Activated T-helper 1 cell treated with anti-CD3 and anti-CD28 coated beads, Interleukin-12 subunit alpha, Interleukin-12 subunit beta, Interleukin-2, Interleukin-4 antibody, amounts not matched to agents 30 ng/mL and 10 ng/mL and 1 ng/mL, durations not matched to agents 14 hours and 24 hours and 36 hours (primary cell): ENCODE measurements at places on chromosomes 12 and 14. TPM values are rescaled to one million over a fixed set of nuclear protein-coding genes. Genes with fewer than 3 reads are reported as not detected.

The KRT85 gene
- total RNA-seq, result not detected in 2 replicates

The RIMKLB gene
- 0.47 and 0.52 TPM in 2 replicates for total RNA-seq

DNA sequence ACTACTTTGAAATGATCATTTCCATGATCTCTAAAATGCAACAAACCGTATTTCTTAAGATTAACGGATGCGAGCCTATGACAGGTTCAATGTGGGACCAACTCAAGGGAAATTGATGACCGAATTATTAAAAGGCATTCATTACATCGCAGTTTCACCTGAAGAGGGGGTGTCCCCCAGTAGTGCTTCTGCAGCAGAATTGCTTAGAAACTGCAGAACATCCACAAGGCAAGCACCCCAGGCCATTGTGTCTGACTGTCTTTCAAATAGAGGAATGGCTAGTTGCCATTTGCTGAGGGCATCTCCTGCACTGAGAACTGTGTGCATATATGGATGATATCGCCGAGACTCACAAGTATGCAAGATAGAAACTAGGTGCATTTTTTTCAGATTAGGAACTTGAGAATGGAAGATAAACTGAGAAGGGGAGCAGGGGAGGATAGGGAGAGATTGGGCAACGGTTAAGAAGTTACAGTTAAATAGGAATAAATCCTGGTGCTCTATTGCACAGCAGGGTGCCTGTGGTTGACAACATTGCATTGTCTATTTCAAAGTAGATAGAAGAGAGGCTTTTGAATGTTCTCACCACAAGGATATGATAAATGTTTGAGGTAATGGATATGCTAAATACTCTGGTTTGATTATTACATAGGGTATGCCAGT lies 234.3 kb upstream of the PLEKHG7 start:
- no peaks in the 10 kb centered on the region for H3K27me3 ChIP-seq
- no peak overlapping the region for H3K27ac ChIP-seq
- H3K36me3 ChIP-seq, result no peaks in the 10 kb centered on the region
- no peak for DNase-seq
- H3K4me3 ChIP-seq, result no peak overlapping the region

DNA sequence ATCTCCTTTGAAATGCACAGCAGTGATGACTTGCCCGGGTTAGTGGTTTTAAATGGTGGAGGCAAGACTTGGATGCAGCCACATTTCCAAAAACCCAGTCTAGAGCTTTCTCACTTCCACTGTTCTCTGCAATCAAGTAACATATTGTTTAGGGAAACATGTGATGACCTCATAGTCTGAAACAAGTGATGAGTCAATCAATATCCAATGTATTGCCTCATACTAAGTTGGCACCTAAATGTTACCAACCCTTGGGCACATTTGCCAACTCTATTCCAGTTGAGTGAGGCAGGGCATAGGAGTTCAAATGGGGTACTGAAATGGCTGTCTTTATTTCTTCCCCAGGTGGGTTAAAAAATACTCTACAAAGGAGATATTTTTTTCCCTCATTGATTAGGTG lies 1105.4 kb downstream of the VRK1 start:
- H3K36me3 ChIP-seq, result no peaks in the 10 kb centered on the region
- H3K27me3 ChIP-seq, result no peaks in the 10 kb centered on the region
- DNase-seq, result no peak
- H3K27ac ChIP-seq, result no peak overlapping the region

- H3K27me3 ChIP-seq, result peaks cover 12% of the 10 kb centered on the region
- DNase-seq, result no peak
- no peaks in the 10 kb centered on the region for H3K4me1 ChIP-seq
- no peak overlapping the region for H3K4me3 ChIP-seq
- H3K36me3 ChIP-seq, result no peaks in the 10 kb centered on the region
Measured at GRCh38 chr12:49897276-49897675, 6.4 kb downstream of the FAIM2 start.

DNA sequence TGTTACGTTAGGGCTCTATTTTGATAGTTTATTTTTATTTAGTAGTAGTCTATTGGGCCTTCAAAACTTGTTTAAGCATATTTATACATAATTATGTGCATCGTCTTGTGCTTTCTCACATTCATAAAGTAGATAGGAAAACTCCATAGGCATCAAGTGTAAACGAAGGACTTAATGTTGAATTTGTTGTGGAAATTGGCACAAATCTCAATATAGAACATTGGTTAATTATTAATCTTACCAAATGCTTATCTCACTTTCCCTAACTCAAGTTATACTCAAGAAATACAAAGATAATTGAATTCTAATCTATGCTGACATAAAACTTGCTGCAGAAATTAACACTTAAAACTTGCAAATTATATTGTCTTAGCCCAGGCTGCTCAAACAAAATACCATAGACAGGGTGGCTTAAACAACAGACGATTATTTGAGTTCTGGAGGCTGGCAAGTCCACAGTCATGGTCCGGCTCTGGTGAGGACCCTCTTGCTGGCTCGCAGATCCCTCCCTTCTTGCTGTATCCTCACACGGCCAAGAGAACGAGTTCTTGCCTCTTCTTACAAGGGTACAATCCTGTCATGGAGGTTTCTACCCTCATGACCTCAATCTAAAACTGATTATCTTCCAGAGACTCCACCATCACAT lies 18.8 kb downstream of the STYX start:
- H3K4me1 ChIP-seq, result peaks cover 7% of the 10 kb centered on the region
- peaks cover 32% of the 10 kb centered on the region for H3K36me3 ChIP-seq

DNA sequence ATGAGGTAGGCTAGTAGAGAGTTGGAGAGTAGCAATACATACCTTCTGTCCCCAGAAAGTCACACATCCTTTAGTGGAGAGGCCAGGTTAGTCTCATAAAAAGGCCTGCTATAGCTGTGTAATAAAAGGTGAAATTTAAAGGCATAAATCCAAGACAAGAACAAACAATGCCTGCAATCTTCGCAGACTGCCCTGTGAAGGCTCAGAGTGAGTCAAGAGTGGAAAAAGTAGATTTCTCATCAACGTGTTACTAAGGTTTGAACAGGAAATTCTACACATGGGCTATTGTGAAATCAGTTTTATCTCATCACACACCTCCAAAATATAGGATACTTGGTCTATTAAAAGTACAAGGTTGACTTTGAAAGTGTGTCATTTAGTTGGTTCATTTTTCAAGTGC lies at the start of gene KLRC1:
TSS of gene KLRC1 (minus strand) at position 222 of the 400 bp plus-strand sequence. CDS start 2,221 bp downstream, outside the sequence.
- no peak within 1 kb of the TSS for H3K27ac ChIP-seq
- H3K27me3 ChIP-seq, result peaks cover 3% of the 10 kb centered on the region
- H3K4me1 ChIP-seq, result no peaks in the 10 kb centered on the region
- no peak for DNase-seq
- H3K4me3 ChIP-seq, result no peak within 1 kb of the TSS
